Stimulated activated CD4-positive, alpha-beta T cell treated with anti-CD3 and anti-CD28 coated beads, Interleukin-4, amount 100 ng/mL, for 48 hours (primary cell): ENCODE measurements at places on chromosomes 6 and 20.

GRCh38 chr6:111714416-111715270 lies 109.0 kb upstream of the TRAF3IP2 start:
- DNase-seq, result no peak

- DNase-seq, result no peak
Measured at GRCh38 chr6:134318236-134318973, 493 bp upstream of the SGK1 start.

DNA sequence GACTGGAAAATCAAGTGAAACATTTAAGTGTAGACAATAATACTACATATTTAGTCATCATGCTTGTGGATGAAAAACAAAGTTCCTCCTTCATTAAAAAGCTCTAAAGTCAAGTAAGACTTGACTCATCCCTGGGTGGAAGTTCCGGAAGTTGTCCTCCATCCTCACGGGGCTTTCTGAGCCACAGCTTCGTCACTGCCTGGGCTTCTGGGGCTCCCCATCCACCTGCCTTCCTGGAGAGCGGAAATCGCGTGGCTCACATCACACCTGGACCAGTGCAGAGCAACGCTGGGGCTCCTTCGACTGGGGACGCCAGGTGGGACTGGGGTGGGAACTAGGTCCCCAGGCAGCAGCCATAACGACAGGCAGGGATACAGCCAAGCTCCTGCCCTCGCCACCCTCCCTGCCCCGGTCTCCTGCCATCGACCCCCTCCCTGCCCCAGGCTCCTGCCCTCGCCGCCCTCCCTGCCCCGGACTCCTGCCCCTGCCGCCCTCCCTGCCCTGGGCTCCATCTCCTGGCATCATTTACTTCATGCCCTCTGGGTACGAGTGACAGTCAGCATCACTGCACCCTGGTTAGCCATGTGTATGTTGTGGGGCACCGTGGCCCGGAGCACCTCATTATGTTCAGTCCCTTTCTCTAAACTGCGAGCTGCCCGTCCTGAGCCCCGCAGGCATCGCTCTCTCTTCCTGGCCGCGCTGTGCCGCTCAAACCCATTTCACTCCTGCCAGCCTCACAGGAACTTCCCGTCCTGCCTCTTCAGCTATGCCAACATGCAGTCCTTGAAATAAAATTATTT lies 12.9 kb downstream of the THBS2 start:
- DNase-seq, result no peak

- no peak for DNase-seq
Measured at GRCh38 chr6:32794510-32794909, 22.3 kb downstream of the HLA-DOB start.

DNA sequence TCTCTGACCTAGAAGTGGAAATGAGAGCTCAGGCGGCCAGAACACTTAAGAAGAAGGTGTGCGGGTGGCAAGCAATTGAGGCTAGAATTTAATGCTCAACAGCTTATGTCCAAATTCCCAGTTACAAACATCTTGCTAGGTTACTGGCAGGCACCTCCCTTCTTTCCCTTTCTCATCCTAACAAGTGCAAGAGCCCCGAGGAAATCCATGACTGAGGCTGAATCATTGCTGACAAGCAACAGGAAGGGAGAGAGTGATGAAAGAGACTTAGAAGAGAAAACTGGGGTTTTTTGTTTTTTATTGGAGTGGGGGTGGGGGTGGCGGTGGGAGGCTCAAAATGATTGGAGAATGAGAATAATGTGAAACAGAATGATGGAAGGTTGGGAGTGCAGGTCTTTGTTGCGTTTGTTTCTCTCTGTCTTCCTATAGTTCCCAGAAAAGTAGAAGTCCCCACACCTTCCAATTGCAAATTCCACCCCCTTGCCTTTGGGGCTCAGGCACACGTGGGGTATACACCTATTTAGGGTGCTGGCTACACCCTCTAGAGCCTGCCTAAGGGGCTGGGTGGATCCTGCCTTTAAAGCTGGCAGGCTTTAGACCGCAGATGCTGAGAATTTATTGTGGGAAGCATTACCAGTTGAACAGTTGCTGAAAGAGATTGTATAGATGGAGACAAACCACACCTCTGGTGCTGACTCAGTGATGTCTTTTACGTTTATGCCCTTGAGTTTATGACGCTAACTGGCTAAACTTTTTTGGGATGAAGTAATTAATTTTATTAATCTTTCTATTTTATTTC lies 1.4 kb downstream of the FAM83B start:
- DNase-seq, result no peak

GRCh38 chr6:39021779-39022178 lies 26.8 kb upstream of the GLP1R start:
- DNase-seq, result no peak

DNA sequence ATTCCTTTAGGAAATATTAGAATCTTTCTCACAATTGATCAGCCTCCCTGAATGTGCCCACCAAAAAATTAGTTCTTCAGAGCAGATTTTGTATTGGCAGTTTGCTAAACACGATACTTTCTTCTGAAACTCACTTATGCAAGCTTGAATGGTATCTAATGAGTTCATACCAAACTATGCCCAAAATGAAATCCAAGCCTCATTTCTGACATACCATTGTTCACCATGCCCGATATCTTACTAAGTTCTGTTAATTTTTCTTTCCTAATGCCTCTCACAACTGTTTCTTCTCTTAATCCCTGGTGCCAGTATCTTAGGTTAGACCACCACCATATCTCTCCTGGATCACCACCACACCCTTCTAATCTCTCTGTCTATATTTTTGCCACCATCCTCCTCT lies 755.9 kb downstream of the KIF16B start:
- DNase-seq, result no peak

- no peak for DNase-seq
Measured at GRCh38 chr6:38133932-38134703, 314.6 kb downstream of the ZFAND3 start.

- DNase-seq, result no peak
Measured at GRCh38 chr6:164897523-164898235, 411.7 kb downstream of the C6orf118 start.

GRCh38 chr6:16505711-16506357 lies 255.4 kb downstream of the ATXN1 start:
- no peak for DNase-seq

DNA sequence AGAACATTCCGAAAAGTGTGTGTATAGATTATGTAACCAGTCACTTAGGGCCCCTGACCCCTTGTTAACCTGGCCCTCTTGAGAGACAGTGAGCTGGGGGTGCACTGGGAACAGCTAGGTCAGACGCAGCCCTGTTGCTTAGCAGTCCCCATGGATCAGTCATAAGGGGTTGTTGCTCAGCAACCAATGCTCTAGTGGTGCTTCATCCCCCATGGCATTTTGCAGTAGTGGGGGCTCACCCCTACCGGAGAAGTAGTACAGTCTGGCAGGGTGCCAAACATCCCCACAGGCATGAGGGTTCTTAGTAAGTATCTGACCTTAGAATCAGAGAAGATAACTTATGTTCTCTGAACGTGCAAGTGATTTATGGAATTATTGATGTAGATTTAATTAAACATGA lies 12.3 kb downstream of the PKIB start:
- no peak for DNase-seq

GRCh38 chr6:150029749-150030148 lies 4.4 kb upstream of the RAET1L start:
- no peak for DNase-seq

GRCh38 chr6:506508-506907 lies 115.0 kb downstream of the IRF4 start:
- peak; percentile 63 for DNase-seq

DNA sequence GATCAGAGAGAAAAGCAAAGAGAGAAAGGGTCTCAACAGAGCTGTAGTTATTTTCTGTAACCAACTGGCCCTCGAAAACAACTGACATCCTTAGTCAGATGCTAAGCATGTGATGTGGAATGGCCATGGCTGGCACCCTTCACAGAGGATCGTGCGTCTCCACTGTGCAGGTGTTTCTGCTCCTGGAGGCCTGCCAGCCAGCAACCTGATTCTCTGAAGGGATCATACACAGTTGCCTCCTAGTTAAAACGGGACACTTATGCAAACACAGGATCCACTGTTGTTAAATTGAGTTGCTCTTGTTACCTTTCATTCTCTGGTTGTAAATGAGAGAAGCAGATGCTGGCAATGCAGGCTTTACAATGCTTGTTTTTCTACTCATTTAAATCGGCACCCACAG lies 148.5 kb downstream of the HDGFL1 start:
- DNase-seq, result no peak

- peak; percentile 88 for DNase-seq
Measured at GRCh38 chr6:26026833-26027490, 60.3 kb upstream of the HFE start.

DNA sequence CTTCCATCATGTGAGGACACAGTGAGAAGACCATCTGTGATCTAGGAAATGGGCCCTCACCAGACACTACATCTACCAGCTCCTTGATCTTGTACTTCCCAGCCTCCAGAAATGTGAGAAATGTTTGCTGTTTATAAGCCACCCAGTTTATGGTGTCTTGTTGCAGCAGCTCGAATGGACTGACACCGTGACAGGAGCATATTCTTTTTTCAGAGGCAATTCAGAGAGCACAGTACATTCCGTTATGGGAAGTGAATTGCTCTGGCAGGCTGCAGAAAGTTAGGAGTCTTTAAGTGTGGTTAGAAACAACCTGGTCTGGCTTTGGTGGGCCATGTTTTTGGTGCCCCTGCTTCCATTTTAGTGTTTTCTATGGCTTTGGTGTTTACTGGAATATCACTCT lies 75.1 kb downstream of the FIG4 start:
- no peak for DNase-seq

GRCh38 chr6:159969921-159970320 lies 1.0 kb downstream of the IGF2R start:
- DNase-seq, result no peak

DNA sequence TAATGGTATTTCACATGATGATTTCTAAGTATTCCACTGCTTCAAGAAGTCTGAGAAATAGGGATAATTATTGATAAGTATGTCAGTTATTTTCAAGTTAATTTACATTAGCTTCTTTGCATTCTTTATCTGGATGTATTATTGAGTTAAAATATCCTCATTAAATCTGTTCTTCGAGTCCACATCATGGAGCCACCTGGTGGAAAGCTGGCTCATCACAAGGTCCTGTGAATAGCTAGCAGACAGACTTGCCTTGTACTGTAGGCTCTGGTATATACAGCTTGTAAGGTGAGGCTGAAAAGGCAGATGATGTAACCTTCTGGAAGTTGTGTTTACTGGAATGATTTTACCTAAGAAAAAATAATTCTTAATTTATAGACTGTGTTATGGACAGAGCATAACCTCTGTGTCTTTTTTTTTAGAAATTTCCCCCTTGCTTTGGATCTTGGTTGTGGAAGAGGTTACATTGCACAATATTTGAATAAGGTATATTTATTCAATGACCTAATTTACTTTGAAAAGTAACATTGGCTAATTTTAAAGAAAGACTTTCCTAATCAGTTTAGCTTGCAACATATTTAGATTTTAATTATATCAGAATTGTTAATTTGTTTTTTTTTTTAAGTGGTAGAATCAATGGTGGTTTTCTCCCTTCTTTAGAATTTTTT lies 3.5 kb downstream of the NDUFAF5 start:
- peak; percentile 7 for DNase-seq

DNA sequence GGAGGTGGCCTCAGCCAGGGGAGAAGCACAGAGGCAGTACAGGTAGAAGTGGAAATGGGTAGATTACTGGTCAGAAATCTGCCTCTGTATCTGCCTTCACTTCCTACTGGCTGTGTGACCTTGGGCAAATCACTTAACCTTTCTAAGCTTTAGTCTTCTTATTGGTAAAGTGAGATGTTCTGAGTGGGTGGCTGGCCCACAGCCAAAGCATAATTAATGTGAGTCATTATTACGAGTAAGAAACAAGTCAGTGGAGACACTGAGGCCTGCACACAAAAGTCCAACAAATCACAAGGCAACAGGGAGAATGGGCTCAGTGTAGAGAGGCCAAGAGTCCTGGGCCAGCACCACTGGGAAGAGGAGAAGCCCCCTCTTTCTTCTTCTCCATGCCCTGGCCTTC lies 39.1 kb downstream of the NRN1 start:
- no peak for DNase-seq
